Esophagus muscularis mucosa (tissue), 4 donors: ENCODE measurements at places on chromosomes 13 and 19.

DNA sequence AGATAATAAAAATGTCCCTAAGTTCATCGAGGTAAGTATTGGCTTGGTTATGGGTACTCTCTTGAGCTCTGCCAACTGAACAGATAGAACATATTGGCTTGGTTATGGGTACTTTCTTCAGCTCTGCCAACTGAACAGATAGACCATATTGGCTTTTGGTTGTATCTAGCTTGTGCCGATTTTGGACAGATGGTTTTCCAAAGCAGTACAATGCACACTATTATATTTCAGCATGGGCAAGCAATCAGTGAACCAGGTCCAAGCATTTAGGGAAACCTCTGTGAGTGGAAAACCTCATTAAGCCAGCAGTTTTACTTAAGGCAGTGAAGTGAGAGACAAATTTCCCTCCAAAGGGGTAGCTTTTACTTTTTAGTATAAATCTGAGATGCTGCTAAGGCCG, 1440.5 kb upstream of the SPRY2 start:
- DNase-seq, result no peak

- DNase-seq, result no peak
Measured at GRCh38 chr13:22120646-22121045, 449.8 kb downstream of the FGF9 start.

- peak; percentile 98 for DNase-seq
Measured at GRCh38 chr19:11558881-11559828, at the start of gene ELOF1. Gene ELOF1 (minus strand): TSS chr19:11559230. CDS start chr19:11554347, 4,883 bp downstream.

DNA sequence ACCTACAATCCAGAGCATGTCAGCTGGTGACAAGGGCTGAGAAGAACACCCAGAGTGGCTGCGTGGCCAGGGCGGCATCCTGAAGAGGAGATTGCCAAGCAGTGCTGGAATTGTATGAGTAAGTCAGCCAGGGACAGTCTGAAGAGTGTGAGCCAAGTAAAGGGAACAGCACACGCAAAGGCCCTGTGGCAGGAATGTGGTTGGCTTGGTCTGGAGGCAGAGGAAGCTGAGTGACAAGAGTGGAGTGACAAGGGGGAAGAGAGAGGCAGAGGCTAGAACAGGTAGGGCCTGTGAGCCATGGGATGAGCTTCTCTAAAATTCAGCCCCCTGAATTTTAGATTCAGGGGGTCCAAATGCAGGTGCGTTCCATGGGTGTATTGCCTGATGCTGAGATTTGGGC, 53.7 kb upstream of the UQCRFS1 start:
- DNase-seq, result no peak

- no peak for DNase-seq
Measured at GRCh38 chr19:3607303-3608078, 816 bp upstream of the TBXA2R start.
